ENCODE measurements at places on chromosomes 7 and 10. TPM values are rescaled to one million over a fixed set of nuclear protein-coding genes. Genes with fewer than 3 reads are reported as not detected.

The PPP1R3A gene
- not detected for total RNA-seq

The ADRA2A gene
- total RNA-seq = 0.07 TPM

DNA sequence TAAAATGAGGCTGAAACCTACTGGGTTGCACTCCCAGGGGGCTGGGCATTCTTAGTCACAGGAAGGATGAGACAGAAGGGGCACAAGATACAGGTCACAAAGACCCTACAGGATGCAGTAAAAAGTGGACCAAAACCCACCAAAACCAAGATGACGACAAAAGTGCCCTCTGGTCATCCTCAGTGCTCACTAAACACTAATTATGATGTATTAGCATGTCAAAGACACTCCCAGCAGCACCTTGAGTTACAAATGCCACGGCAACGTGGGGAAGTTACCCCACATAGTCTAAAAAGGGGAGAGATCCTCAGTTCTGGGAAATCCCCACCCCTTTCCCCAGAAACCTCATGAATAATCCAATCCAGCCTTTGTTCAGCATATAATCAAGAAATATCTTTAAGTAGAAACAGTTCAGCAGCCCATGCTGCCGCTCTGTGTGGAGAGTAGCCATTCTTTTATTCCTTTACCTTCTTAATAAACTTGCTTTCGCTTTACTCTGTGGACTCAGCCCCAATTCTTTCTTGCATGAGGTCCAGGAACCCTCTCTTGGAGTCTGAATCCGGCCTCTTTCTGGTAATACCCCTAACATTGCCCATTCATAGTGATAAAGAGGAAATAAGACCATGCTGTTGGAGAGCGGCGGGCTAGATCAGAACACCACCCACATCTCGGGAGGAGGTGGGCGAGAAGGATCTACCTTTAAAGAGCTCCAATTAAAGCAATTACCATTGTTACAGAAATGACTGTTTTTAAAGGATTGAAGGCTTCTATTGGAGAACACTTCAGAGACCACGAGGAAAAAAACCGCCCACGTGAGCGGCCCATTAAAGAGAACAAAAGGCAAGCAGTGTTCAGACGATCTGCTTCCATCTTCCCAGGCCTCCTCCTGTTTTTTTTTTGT, 170.9 kb downstream of the USP6NL start:
- peak; percentile 74 for DNase-seq
- peak overlapping the region; percentile 83 for H3K27ac ChIP-seq
- no peaks in the 10 kb centered on the region for H3K27me3 ChIP-seq

DNA sequence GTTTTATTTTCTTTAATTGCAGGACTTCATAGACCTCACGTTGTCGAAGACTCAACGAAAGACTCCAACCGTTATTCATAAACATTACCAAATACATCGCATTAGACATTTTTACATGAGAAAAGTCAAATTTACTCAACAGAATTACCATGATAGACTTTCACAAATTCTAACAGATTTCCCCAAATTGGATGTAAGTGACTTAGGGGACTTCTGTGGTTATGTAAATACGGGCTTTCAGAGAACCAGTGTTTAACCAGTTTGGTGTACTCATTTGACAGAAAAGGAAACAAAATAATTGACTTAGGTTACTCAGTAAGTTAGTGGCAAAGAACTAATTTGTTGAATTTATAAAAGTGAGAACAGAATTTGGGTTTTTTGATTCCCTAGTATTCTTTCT, 4.2 kb downstream of the GTPBP4 start:
- no peak overlapping the region for H3K4me3 ChIP-seq
- H3K36me3 ChIP-seq = peaks cover 74% of the 10 kb centered on the region
- DNase-seq = no peak
- H3K27me3 ChIP-seq = no peaks in the 10 kb centered on the region

Data from activated CD8-positive, alpha-beta T cell treated with anti-CD3 and anti-CD28 coated beads for 36 hours (primary cell).